ENCODE measurements at places on chromosomes 6 and 20. TPM values are rescaled to one million over a fixed set of nuclear protein-coding genes. Genes with fewer than 3 reads are reported as not detected.

DNA sequence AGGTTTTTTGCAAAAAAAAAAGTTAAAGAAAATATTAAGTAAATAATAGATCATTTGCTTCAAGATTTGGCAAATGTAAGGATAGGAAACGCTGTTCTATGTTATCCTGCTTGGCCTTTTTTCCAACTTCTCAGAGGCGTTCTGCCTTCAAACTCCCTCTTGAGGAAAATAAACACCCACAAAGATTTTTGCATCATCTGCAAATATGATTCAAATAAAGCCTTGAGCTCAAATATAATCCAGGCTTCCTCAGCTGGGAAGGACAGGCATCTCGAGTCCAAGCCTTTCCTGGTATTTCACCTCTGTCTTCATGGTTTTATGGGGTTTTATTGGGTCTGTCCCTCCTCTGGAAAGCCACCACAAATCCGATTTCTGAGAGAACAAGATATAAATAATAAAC lies 67.7 kb upstream of the PTPN1 start:
- no peak for DNase-seq

GRCh38 chr20:10472871-10473270 lies 37.8 kb downstream of the SLX4IP start:
- no peak for DNase-seq

DNA sequence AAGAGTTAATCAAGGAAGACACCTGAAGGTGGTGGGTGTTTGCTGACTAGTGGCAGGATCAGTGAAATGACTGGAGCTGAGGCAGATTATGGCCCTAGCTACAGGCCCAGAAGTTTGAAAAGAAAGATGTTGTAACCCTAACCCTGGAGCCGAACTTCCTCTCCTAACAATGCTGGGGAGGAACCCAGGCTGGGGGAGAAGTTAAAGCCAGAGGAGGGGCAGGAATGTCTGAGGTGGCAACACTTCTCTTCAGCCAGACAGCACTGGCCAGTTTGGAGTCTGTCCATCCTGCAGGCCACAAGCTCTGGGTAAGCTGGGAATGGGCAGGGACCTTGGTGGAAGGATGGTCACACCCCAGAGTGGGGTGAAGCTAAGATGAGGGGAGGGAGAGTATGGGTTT lies at the start of gene LST1:
Gene LST1, plus strand, starts transcription at position 270 of the 400 bp plus-strand sequence. CDS start 1,023 bp downstream, outside the sequence.
- DNase-seq, result no peak

- DNase-seq, result no peak
Observed at GRCh38 chr6:22141241-22141745, 155.5 kb downstream of the PRL start.

DEFB113 gene
- total RNA-seq, result not detected

ZNF831 gene
- 0.02 TPM for total RNA-seq

DNA sequence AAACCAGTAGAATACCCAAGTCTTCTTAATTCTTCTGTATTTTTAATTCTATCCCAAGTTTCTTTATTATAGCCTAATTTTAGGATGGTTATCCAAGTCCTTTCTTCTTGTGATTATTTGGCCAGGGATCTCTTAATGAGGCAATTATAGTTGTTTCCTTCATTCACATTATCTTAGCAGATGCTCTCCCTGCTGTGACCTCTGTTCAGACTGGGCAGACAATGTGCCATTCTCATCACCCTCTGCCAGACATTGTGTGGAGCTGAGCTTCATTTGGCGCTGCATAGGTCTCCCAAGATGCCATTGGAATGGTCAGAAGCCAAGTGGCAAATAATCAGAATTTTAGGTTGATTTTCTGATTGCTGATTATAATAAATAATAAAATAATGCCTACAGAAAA lies 79.4 kb downstream of the LIN28B start:
- no peak for DNase-seq

GRCh38 chr20:61753987-61754956 lies 311.4 kb downstream of the TAF4 start:
- DNase-seq, result peak; percentile 18
